ENCODE measurements at places on chromosomes 12 and 14. TPM values are rescaled to one million over a fixed set of nuclear protein-coding genes. Genes with fewer than 3 reads are reported as not detected.

RTL1 gene
- not detected for total RNA-seq

LTB4R2 gene
- 2.2 TPM for total RNA-seq

EPYC gene
- not detected for total RNA-seq

FGD4 gene
- 2.8 TPM for total RNA-seq

SLC39A5 gene
- not detected for total RNA-seq

CCNK gene
- total RNA-seq, result 76.9 TPM

NPFF gene
- total RNA-seq, result not detected

TPH2 gene
- total RNA-seq, result not detected

GPR65 gene
- 0.04 TPM for total RNA-seq

ANO6 gene
- 52.6 TPM for total RNA-seq

DHH gene
- not detected for total RNA-seq

RERG gene
- not detected for total RNA-seq

CYP27B1 gene
- 0.57 TPM for total RNA-seq

DNA sequence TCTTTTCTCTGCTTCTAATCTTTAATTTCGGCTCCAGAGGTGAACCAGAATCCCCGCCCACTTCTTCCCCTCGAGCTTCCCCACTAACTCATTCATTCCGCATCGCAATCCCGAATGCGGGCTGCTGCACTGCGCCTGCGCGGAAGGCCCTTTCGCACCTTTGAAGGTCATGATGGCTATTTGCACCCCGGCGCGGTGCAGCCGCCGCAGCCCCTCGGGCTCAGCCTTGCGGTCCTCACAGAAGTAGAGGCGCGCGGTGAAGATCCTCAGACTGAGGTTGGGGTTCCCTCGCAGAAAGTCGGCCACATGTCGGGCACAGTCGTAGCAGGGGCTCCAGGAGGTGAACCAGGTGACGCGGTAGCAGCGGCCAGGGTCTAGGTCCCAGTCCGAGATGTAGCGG is 7.6 kb downstream of the AICDA start:
- DNase-seq, result no peak

DNA sequence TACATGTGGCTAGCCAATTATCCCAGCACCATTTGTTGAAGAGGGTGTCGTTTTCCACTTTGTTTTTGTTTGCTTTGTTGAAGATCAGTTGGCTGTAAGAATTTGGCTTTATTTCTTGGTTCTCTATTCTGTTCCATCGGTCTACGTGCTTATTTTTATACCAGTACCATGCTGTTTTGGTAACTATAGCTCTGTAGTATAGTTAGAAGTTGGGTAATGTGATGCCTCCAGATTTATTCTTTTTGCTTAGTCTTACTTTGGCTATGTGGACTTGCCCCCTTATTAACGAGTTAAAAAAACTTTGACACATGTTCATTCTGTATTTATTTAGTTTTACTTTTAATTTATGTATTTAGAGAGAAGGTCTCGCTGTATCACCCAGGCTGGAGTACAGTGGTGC is 120.4 kb downstream of the ADCK1 start:
- no peak for DNase-seq

DNA sequence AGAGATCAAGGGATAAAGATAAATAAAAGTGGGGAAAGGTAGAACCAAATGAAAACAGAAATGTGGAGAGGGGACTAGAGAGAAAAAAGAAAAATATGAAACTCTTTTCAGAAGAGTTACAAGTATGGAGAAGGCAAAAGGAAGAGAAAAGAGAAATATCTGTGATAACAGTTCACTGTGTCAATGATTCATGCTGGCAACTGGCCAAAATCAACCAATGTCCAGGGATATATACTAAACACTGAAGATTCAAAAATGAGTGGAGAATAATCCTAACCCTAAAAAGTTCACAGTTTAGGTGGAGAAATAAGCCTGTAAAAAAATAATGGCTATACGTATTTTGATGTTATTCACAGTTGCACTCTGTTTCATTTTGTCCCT is 372.3 kb upstream of the KITLG start:
- DNase-seq, result peak; percentile 44

DNA sequence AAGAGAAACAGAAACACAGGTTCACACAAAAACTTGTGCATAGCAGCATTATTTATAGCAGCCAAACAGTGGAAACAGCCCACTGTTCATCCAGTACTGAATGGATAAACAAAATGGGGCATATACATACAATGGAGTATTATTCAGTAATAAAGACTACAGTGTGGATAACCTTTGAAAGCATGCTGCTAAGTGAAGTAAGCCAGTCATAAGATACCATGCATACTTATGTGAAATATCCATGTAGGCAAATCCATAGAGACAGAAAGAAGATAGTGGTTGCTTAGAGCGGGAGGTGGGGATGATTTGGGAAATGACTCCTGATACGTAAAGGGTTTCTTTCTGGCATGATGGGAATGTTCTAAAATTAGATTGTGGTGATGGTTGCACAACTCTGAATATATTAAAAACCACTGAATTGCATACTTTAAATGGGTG is 99.4 kb downstream of the CRADD start:
- peak; percentile 91 for DNase-seq

- no peak for DNase-seq
Measured at GRCh38 chr14:70320294-70320693, 39.2 kb downstream of the COX16 start.

DNA sequence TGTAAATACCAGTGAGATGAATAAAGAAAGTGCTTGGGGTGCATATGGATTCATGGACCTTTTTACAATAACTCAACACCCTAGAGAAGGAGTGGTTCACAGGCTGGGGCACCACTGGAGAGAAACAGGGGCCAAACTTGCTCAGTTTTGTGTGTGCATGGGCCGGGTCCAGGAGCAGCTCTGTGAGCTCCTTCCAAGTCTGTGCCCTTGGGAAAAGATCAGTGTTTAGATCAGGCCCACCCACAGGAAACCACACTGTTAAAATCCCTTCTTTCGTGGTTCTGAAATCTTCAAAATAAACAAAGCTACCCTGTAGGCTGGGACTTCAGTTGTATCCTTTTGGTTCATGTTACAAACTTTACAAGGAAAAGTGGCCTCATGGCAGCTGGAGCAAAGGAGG is 156.1 kb upstream of the TMEM260 start:
- DNase-seq, result no peak

- no peak for DNase-seq
Measured at GRCh38 chr12:92110083-92110640, 35.5 kb downstream of the BTG1 start.

DNA sequence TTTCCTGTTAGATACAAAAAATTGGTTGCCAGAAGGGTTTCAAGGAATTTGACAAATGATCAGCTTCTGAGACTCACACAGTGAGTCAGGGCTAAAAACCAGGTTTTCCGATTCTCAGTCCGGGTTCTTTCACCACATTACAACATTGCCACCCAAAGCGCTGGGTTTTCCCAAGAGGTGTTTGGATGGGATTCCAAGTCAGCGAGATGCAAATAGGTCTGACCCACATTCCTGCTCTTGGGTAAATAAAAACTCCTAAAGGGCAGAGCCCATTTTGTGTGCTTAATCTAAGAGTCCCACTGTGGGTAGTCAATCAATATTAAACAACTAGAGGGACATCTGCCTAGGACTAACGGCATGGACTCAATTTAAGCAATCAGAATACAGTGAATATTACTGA is 5.4 kb upstream of the RIC8B start:
- no peak for DNase-seq

GRCh38 chr12:96986883-96987523 is 79.9 kb downstream of the NEDD1 start:
- DNase-seq, result peak; percentile 7

GRCh38 chr12:46677749-46678148 is 148.0 kb downstream of the SLC38A4 start:
- peak; percentile 51 for DNase-seq

DNA sequence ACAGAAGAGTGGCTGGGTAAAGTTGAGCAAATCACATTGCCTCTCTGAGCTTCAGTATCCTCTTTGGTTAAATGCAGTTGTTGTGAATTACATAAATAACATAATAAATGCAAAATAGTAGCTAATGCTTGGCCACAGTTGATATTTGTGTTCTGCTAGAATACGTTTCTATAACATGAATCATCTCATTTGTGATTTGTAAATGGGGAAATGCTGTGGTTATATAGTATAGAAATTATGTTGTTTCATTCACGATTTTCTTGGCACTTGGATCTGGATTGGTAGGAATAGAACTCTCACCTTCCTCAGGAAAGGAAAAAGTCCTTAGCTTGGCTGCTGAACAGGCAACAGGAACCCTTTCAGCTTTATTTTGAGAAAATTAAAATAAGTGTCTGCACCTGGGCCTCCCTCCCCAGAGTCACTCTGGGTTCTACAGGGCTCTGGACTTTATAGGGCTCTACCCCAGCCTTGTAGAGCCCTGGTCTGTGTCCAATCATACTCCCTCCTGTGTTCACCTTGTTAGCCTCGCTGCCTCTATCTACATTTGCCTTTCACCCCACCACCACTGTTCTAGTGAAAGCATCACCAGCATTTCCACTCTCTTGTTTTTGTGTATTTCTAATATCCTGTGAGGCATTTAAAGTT is 107.7 kb upstream of the BCAT1 start:
- no peak for DNase-seq

GRCh38 chr12:102503056-102503681 is 22.8 kb upstream of the IGF1 start:
- no peak for DNase-seq

GRCh38 chr14:23005451-23006187 is 4.3 kb downstream of the C14orf93 start:
- no peak for DNase-seq

- DNase-seq, result no peak
Measured at GRCh38 chr12:101599771-101600484, 5.2 kb downstream of the MYBPC1 start.

DNA sequence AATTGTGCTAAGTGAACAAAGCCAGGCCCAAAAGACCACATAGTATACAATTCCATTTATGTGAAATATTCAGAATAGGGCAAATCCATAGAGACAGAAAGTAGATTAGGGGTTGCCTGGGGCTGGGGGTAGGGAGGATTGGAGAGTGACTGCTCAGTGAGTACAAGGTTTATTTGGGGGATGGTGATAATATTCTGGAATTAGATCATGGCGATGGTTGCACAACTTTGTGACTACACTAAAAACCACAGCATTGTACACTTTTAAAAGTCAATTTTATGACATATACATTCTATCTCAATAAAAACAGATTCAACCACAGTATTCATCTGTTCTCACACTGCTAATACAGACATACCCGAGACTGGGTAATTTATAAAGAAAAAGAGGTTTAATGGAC is 68.7 kb upstream of the MAP1LC3B2 start:
- peak; percentile 26 for DNase-seq

DNA sequence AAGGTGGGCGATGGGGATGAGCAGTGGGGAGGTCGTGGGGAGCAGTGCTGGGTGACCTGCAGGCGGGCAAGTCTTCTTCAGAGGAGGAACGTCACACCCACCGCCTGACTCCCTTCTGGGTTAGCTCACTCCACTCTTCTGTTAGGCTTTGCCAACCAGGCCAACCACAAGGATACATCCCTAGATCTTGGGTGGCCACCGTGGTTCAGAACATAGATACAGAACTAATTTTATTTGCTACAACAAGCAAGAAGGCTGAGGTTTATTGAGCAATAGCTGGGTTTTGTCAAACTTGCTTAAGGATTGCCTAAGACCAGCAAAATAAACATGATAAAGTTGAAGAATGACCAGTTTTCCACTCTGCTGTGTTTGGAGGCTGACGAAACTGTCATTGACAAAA is 109.4 kb downstream of the DACT1 start:
- peak; percentile 74 for DNase-seq

GRCh38 chr14:75046899-75047298 is 4.4 kb downstream of the MLH3 start:
- DNase-seq, result peak; percentile 48

DNA sequence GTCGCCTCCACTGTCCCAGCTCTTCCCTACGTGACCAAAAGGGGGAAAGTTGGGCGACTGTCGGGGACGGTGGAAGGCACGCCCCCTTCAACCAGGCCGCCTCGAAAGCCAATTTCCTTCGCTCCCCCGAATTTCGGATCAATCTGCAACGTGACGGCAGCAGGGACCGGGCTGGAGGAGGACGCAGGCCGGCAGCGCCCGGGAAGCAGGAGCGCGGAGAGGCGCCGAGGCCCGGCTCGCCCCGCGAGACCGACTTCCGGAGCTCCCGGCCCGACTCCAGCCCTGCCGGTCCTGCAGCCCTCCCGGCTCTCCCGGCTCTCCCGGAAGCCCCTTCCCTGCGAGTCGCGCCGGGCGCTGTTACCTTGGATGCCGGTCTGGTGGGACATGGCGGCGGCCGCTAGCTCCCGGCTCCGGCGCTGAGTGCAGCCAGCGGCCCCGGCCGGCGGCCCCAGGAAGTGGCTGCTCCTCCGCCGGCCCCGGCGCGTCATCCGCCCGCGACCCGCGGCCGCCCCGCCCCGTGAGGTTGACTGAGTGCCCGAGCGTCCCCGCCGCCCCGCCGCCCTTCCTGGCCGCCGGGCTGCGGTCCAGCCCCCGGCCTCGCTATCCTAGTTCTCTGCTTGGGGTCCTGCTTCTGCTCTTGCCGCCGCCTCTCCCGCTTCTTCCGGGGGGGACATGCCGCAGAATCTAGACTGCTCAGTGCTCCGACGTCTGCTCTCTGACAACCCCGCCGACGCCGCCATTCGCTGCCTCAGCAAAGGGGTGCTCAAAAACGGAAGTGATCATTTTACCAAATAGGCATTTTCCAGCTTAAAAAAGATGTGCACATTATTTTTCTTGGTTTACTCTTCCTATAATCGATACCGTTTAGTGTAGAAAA is at the start of gene TWF1:
Gene TWF1, minus strand, starts transcription at position 458 of the 877 bp plus-strand sequence. Its CDS starts 72 bp downstream, at position 386.
- peak; percentile 70 for DNase-seq

GRCh38 chr14:33634631-33635030 is 316.2 kb downstream of the EGLN3 start:
- DNase-seq, result peak; percentile 14

DNA sequence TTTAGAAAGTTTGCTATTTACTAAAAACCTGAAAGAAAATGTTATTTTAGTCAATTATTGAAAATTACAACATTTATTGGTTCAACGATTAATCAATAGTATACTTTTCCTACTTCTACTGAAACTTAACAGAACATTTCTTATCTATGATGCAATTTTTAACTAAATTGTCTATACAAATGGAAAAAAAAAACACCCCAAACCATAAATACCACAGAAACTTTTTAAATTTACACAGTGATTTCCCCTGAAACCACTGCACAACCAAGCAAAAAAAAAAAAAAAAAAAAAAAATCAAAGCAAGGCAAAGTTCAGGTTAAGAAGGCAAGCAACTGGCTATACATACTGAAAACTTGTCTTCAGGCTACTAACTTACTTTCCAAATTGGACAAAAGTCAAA is 71.9 kb upstream of the POC1B start:
- no peak for DNase-seq

- DNase-seq, result no peak
Measured at GRCh38 chr12:105030820-105031807, 45.0 kb downstream of the NOPCHAP1 start.

DNA sequence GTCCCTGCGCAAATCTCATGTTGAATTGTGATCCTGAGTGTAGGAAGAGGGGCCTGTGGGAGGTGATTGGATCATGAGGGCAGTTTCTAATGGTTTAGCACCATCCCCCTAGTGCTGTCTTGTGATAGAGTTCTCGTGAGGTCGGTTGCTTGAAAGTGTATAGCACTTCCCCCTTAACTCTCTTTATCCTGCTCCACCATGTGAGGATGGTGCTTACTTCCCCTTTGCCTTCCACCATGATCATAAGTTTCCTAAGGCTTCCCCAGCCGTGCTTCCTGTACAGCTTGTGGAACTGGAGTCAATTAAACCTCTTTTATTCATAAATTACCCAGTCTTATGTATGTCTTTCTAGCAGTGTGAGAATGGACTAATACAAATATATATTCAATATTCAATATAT is 303.7 kb upstream of the SEL1L start:
- DNase-seq, result no peak
